HL-60 (cell line): ENCODE measurements at places on chromosomes 7 and 10.

DNA sequence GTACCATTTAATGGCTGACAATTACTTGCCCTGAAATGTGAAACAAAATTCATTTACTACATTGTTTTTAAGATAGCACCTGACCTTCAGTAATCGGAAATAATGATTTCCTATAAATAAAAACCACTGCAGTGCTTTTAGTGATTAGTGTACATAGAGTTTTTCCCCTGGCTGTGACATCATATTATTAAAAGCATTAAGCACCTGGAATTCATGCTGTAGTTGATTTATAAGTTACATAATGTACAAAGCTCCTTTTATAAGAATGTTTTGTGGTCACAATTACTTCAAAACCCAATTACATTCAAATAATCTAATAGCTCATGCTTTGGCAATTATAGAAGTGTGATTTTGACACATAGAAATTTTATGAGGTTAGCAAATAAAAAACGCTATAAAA lies 44.3 kb upstream of the EIF4H start:
- no peak for DNase-seq

- DNase-seq, result no peak
Measured at GRCh38 chr10:49023071-49023470, 83.4 kb upstream of the LRRC18 start.

DNA sequence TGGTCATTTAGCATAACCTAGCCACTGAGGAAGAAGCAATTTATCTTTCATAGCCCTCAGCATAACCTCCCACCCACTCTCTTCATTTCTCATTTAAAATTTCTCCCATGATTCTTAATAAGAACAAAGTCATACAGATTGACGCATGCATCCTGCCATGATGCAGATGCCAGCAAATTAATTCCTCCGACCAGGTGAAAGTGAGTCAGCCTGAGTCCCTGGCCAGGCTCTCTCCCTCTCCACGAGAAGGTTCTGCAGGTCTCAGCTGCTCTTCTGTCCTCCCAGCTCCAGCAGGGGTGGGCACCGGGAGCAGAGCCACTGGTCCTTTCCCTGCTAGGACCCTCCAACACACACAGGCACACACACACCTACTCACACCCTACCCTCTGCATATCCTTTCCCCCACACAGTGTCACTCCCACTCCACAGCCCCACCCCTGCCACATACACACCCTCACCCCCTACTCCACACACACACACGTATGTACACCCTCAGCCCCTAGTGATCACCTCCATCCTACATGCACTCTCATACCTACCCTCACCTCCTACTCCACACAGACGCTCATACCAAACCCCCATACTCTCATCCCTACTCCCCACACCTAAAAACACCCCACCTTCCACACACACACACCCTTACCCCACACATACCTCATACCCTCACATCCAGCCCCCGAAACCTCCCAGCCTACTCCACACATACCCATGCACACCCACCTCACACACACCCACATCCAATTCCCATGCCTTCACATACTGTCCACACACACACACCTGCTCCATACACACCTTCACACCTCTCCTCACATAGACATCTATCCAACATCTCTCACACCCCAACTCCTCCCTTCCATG lies 78.0 kb downstream of the FAM13C start:
- DNase-seq, result no peak

DNA sequence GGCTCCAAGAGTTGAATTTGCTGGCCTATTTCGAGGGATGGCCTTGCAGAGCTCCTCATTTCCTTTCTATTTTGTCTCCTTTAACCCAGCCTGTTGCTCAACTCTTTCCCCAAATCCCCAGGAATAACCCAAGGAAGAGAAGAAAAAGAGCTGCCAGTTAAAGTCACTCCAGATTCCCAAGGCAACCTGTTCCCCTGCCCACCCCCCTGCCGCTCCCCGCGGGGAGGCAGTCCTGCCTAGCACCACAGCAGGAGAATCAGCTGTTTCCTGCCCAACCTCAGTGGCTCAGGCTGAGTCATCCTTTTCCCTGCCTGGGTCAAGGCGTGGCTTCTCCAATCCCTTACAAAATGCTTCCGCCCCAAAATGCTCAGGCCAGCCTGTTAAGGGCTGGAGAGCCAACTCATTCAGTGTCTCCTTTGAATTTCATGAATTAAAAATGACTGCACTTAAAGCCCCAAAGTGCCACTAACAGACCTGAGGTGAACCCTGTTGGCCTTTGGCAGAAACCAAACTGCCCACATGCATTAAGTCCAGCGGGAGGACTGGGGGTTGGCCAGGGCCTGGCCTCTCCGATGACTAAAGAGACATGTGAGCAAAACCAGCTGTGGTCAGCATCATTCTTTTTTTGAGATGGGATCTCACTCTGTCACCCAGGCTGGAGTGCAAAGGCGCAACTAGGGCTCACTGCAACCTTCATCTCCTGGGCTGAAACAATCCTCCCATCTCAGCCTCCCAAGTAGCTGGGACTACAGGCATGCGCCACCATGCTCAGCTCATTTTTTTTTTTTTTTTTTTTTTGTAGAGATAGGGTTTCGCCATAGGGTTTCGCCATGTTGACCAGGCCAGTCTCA lies 83.2 kb upstream of the KIF5B start:
- DNase-seq, result peak; percentile 78

DNA sequence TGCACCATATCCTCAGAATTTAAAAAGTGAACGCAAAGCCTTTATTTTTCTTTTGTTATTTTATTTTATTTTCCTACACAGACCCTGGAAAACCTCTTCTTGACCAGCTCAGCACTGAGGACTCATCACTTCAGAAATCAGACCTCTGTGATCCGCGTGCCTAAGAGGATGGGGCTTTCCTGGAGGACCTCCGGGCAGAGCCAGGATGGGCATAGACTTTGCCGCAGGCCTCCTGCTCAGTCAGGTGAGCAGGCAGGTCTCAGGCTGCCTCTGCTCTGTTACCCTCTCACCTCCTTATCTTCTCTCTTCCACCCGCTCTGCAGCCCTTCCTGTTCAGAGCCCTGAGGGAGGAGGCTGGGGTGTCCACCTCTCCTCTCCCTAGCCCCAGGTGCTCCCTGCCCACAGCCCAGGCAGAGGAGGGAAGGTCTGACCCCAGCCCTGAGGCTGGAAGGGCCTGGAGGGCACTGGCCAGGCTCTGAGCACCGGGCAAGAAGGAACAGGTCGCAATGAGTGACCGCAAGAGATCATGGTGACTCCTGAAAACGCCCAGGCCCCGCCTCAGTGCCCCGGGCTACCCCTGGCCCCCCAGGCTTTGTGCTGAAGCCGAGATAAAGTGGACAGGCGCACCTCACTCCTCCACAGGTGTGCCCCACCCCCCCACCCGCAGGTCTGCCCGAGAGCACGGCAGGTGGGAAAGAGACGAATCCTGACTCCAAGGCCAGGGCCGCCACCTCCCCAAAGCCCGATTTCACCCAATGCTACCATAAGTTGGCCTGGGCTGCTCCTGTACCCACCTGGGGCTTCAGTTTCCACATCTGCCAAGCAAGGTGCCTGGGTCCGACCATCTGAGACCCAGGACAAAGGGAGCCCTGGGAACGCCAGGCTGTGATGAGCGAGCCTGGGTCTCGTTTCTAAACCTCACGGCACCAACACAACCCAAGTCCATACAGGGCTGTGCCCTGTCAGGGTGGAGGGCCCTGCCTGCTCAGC lies 2.8 kb downstream of the CALML5 start:
- DNase-seq, result no peak
